T-helper 17 cell (primary cell): ENCODE measurements at places on chromosomes 5 and 9.

GRCh38 chr5:130138406-130139045 lies 234.3 kb downstream of the CHSY3 start:
- no peak for DNase-seq
- no peaks in the 10 kb centered on the region for H3K36me3 ChIP-seq
- H3K4me3 ChIP-seq, result no peak overlapping the region
- peaks cover 4% of the 10 kb centered on the region for H3K27me3 ChIP-seq
- H3K27ac ChIP-seq, result no peak overlapping the region

GRCh38 chr5:16855898-16856297 lies 80.2 kb downstream of the MYO10 start:
- no peak overlapping the region for H3K4me3 ChIP-seq
- no peaks in the 10 kb centered on the region for H3K27me3 ChIP-seq
- no peaks in the 10 kb centered on the region for H3K36me3 ChIP-seq
- DNase-seq, result no peak
- no peak overlapping the region for H3K27ac ChIP-seq

DNA sequence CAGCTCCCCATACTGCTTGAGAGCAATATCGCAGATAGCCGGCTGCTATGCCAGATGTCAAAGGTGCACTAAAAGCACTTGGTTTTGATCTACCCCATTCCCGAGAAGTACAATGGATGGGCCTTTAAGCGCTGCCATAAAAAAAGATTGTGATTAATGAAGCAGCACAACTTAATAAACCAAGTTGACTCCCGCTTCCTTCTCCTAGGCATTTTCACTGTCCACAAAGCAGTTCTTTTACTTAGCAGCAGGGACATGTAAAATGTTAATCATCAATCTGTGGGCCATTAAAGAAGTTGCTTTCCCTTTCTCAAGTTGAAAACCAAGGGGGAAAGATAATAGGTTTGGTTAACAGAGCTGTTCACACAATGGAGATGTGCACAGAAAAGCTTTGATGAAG lies 176.4 kb downstream of the TRPM6 start:
- H3K27ac ChIP-seq, result no peak overlapping the region
- H3K4me1 ChIP-seq, result no peaks in the 10 kb centered on the region
- H3K4me3 ChIP-seq, result no peak overlapping the region

GRCh38 chr5:158979749-158980521 lies 119.8 kb downstream of the EBF1 start:
- H3K27me3 ChIP-seq, result peaks cover 9% of the 10 kb centered on the region
- DNase-seq, result no peak
- H3K36me3 ChIP-seq, result peaks cover 2% of the 10 kb centered on the region
- peaks cover 2% of the 10 kb centered on the region for H3K4me1 ChIP-seq
- no peak overlapping the region for H3K27ac ChIP-seq

GRCh38 chr5:21173526-21173925 lies 1185.5 kb upstream of the CDH18 start:
- no peak for DNase-seq
- no peaks in the 10 kb centered on the region for H3K4me1 ChIP-seq
- H3K27ac ChIP-seq, result no peak overlapping the region
- no peaks in the 10 kb centered on the region for H3K36me3 ChIP-seq
- H3K27me3 ChIP-seq, result no peaks in the 10 kb centered on the region
- H3K4me3 ChIP-seq, result no peak overlapping the region
